ENCODE measurements at places on chromosomes 13 and 19. TPM values are rescaled to one million over a fixed set of nuclear protein-coding genes. Genes with fewer than 3 reads are reported as not detected.

DNA sequence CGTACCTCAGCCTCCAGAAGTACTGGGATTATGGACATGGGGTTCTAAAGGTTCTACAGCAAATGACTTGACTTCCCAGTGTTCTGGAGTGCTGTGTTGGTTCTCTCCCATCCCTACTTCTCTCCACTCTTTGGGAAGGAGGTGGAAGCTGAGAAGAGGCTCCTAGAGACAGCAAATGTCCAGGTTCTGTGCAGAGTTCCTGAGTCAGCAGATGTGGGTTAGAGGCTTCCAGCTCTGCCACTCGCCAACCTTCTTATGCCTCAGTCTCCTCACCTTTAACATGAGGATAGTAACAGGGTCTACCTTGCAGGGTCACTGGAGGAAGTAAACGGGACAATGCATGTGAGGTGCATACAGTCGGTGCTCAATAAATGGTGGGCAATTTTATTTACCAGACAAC is 80.5 kb upstream of the VSTM2B start:
- no peak for DNase-seq

DNA sequence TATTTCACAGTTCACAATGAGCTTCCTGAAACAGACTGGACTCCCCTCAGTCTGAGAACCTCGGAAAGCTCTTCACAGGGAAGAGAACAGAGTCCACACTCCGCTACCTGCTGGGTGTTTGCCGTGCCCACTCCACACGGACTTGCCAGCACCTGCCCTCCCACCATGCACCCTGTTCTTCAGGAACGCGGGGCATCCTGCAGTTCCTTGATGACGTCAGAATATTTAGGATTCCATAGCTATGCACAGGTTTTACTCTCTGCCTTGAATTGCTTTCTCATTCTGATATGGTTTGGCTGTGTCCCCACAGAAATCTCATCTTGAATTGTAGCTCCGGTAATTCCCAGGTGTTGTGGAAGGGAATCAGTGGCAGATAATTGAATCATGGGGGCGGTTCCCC is 74.4 kb upstream of the FARP1 start:
- no peak for DNase-seq

The MYO1F gene
- total RNA-seq, result not detected

The ZNF888 gene
- 1.2 TPM for total RNA-seq

GRCh38 chr19:8638078-8638619 is 7.7 kb downstream of the NFILZ start:
- no peak for DNase-seq

The B3GNT8 gene
- not detected for total RNA-seq

The EFNA2 gene
- total RNA-seq, result 0.31 TPM

DNA sequence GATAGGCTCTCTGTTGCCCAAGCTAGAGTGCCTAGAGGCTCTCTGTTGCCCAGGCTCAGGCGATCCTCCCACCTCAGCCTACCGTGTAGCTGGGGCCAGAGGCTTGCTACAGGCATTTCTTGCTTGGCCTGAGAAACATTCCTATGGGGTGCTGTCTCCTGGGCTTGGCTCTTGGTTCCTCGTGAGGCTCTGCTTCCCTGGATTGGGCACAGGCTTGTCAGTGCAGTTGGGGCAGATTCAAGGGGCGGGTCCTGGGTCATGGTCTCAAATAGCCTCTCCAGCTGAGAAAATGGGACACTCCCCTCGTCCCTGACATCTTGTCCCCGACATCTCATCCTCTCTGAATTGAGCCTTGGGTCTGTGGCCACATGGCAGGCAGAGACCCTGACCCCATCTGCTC is 4.9 kb downstream of the TSSK6 start:
- DNase-seq, result no peak

- DNase-seq, result peak; percentile 47
Measured at GRCh38 chr19:49987159-49987698, 26.3 kb upstream of the SIGLEC11 start.

The MRI1 gene
- 15.3 TPM for total RNA-seq

The ZNF571 gene
- total RNA-seq, result 0.98 TPM

GRCh38 chr13:62537593-62537992 is 1121.9 kb upstream of the PCDH20 start:
- no peak for DNase-seq

GRCh38 chr13:98540476-98540875 is 36.4 kb downstream of the STK24 start:
- DNase-seq, result no peak

DNA sequence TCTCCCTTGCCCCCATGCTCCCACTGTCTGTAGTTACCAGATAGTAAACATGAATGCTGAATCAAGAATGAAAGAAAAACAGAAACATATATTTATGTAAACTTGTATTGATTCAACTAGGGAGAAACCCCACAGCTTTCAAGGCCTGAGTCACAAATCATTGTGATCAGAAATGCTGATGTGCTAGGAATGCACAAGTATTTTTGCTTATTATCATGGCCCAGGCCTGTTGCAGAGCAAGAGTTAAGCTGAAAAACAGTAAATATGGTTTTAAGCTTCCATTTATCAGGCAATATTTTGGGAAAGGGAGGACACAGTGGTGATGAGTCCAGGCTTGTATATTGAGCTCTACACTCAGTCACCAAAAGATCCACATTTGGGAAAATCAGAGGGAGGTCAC is 669.6 kb downstream of the DIAPH3 start:
- DNase-seq, result no peak

The FXYD5 gene
- not detected for total RNA-seq
